ENCODE measurements at places on chromosomes 1 and 21.
A peak's percentile ranks its signal among the peaks of the same experiment; 100 is the strongest.

GRCh38 chr1:31633117-31633516 lies 11.6 kb downstream of the PEF1 start:
- ATAC-seq = peak; percentile 43

DNA sequence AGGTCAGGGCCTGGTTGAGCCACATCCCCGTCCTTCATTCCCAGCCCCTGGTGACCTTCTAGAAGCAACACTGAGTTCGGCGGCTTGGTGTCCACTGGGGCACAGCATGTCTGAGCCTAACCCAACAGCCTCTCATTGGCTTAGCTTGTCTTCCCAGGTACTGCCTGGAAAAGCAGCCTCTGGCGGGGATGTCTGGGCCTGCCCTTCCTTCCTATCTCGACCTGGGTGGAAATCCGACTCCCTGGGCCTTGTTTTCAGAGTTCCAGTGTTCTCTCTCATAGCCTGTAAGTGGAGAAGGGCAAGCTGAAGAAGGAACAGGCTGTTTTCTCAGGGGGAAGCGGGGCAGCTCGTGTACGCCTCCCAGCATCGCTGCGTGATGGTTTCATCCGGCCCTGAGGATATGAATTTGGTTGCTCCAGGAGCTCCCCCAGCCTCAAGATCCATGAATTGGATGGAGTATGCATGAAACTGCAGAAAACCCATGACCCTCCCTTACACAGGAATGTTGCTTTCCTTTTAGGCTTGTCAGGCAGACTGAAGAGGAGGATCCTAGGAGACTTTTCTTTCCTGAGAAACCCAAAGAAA lies 116.5 kb upstream of the IRF2BP2 start:
- ATAC-seq = no peak

GRCh38 chr1:156887734-156888133 lies 5.8 kb upstream of the PEAR1 start:
- no peak for ATAC-seq

DNA sequence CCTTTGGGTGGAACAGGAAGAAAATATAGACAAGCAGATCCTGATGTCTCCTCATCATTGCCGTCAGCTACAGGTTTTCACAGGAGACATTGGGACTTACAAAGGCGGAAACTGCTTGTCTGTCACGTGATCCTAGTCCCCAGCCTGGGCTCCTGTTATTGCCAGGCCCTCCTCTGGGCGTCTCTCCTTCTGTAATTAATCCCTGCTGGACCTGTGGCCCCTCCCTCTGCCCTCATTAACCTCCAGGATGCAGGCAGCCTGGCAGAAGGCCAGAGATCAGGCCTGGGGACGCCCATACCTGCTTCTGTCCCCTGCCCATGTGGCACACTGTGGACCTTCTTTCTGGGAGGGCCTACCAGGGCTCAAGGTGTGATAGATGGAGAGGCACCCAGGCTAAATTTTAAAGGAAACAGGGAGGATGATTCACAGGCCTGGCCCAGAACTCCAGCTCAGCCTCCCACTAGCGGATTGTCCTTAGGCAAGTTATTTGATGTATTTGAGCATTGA lies 2.4 kb downstream of the S100A5 start:
- ATAC-seq = no peak

GRCh38 chr1:186154651-186155050 lies 220.4 kb downstream of the TPR start:
- ATAC-seq = peak; percentile 36

GRCh38 chr1:209463441-209463840 lies 120.1 kb upstream of the CAMK1G start:
- no peak for ATAC-seq

GRCh38 chr1:151158751-151159251 lies 2.4 kb downstream of the TNFAIP8L2 start:
- ATAC-seq = no peak

- no peak for ATAC-seq
These were observed 179.2 kb downstream of the NFIA start for GRCh38 chr1:61261595-61261994.

GRCh38 chr1:25790472-25790871 lies 9.5 kb upstream of the SELENON start:
- ATAC-seq = no peak

GRCh38 chr1:219931033-219931432 lies 2.7 kb upstream of the SLC30A10 start:
- no peak for ATAC-seq
